Effector memory CD8-positive, alpha-beta T cell (primary cell): ENCODE measurements at places on chromosomes 7 and 10.

DNA sequence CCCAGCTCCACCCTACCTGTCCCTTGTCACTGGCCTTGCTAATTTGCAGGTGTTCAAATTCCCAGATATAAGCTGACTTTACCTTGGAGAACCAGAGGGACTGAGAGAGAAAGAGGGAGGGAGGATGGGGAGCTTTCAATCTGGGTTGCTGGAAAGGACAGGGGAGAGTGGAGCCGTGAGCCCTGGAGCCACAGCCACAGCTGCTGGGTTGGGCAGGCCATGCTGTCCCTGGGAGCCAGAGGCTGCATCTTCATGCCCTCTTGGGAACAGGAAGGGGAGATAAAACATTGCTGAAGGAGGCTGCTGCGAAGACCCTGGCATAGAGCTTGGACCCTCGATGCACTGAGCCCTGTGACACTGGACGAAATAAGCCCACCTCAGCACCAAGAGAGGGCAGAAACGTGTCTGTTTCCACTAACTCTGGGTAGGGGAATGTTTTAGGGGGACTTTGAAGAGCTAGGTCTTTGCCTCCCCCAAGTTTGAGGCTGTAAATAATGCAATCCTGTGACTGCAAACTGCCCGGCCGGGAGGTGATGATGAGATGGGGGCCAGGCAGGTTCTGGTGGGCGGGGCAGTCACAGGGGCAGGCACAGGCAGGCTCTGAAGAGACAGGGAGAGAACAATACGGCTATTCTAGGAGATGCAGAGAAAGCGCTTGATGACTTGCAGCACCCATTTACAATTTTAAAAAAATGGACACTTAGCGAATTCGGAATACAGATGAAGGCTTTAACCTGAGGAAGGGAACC, 5.8 kb upstream of the JAKMIP3 start:
- DNase-seq, result no peak

- DNase-seq, result no peak
Measured at GRCh38 chr10:29922892-29923291, 136.5 kb downstream of the JCAD start.

DNA sequence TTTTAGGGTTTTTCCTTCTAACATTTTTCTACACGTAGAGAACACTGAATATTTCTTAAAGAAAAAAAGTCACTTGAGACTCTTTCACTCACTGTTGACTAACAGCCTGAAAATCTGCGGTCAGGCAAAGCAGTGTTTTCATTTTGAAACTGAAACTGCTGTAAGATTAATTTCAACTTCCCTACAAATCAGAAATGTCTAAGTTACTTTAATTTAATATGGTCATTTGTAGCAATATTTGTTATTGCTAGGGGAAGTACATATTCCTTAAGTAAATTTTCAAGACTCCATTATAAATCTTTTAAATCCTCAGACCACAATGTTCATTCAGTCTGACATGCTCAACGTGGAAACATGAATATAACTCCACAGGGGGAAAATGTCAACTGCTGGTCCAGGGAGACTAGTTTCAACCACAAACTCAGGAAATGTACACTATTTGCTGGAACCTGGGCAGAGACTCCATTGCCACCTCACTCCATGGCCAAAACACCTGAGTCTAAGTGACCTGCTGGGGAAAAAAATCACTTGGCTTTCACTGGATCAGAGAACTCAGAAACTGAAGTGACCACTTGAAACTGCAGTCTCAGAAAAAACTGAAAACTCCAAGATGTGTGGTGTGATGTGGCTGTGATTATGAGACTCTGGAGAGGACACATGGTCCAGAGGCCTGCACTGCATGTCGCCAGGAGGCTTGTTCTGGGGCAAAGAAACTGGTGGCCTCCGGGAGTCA, 161.2 kb downstream of the TAX1BP1 start:
- DNase-seq, result no peak

DNA sequence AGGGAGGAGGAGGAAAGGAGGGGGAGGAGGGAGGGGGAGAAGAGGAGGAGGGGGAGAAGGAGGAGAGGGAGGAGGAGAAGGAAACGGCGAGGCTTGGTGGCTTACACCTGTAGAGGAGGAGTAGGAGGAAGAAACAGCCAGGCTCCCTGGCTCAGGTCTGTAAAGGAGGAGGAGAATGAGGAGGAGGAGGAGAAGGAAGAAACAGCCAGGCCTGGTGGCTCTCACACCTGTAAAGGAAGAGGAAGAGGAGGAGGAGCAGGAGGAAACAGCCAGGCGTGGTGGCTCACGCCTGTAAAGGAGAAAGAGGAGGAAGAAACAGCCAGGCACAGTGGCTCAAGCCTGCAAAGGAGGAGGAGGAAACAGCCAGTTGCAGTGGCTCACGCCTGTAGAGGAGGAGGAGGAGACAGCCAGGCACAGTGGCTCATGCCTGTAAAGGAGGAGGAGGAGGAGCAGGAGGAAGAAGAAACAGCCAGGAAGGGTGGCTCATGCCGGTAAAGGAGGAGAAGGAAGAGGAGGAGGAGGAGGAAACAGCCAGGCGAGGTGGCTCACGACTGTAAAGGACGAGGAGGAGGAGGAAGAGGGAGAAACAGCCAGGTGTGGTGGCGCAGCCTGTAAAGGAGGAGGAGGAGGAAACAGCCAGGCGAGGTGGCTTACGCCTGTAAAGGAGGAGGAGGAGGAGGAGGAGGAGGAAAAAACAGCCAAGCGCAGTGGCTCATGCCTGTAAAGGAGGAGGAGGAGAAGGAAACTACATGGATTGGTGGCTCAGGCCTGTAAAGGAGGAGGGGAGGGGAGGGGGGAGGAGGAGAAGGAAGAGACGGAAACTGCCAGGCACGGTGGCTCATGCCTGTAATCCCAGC, 14.9 kb upstream of the CRCP start:
- DNase-seq, result no peak

DNA sequence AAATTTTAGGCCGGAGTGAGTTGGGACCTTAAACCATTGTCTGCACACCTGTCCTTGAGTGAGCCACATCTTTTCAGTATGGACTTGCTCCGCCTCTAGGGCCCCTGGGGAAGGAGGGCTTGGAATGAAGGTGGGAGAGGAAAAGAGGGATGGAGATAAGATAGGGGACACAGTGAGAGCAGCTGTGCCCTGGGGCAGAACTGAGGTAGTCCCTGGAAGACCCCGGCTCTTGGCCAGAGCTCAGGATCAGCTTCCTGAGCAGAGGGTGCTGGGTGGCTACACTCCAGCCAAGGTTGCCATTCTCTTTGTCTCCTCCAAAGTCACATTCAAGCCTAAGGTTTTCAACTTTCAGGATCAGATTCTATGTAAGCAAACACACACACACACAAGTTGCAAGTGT, 82.0 kb downstream of the MKI67 start:
- no peak for DNase-seq

GRCh38 chr7:137074391-137075030, 206.1 kb downstream of the CHRM2 start:
- no peak for DNase-seq

- no peak for DNase-seq
Measured at GRCh38 chr10:78934532-78934898, 134.3 kb upstream of the ZMIZ1 start.

DNA sequence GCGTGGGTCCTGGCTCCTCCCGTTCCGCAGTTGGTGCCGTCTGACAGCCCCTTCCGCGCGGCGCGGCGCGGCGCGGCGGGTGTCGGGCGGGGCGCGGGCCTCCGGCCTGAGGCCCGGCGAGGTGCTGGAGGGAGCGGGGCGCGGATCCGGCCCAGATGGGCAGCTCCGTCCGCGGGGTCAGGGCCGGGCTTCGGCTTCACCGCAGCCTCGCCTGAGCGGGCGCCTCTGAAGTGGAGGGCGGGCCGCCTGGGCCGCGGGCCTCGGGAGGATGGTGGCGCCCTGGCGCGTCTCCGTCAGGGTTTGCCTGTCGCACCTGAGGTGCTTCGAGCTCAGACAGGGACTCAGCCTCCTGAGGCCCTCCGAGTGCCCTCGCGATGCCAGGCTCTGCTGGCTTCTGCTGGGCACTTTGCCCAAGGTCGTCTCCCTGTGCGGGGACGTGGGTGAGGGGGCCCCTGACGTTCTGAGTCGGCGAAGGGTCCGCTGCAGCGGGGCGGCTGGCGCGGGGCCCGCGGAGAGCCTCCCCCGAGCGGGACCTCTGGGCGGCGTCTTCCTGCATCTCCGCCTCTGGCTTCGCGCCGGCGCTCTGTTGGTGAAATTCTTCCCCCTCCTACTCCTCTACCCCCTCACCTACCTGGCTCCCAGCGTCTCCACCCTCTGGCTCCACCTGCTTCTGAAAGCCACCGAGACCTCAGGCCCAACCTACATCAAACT, 473 bp downstream of the ADCK2 start:
- DNase-seq, result peak; percentile 48

DNA sequence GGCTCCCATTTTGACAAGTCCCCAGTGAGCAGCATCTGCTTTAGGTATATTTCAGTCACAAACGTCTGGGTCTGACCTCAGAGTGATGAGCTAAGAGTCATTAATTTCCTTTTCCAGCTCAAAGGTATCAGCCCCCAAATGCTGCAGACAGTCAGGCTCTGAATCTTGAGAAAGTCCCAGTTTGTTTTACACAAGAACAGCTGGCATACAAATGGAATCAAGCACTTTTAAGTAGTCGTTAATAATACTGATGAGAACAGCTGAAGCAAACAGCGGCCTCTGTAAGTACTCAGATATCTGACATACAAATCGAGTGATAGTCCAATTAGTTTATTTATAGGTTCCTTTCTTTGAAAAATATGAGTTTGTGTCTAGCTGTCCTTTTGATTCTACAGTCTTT, 49.4 kb upstream of the MSRB2 start:
- no peak for DNase-seq

- no peak for DNase-seq
Measured at GRCh38 chr10:25336330-25336729, 161.5 kb downstream of the GPR158 start.
